ENCODE measurements at places on chromosomes 6 and 20.

DNA sequence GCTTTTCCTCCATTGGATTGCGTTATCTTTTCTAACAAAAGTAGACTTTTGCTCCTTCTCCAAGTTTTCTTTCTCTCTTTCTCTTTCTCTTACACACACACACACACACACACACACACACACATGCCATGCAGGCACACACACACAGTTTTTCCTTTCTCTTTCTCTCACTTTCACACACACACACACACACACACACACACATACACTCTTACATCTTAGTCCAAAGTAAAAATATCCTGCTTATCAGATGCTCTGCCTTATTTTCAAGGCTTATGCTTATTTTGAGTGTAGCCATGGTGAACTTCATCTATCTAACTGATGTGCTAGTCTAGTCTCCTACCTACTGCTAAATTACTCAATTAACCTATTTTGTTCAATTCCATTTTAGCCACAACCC, 34.4 kb upstream of the RAB23 start:
- no peak for DNase-seq

- peak; percentile 6 for DNase-seq
Measured at GRCh38 chr6:1436334-1437306, 47.2 kb downstream of the FOXF2 start.

GRCh38 chr20:36821964-36822437, 48.4 kb upstream of the DSN1 start:
- DNase-seq: no peak

DNA sequence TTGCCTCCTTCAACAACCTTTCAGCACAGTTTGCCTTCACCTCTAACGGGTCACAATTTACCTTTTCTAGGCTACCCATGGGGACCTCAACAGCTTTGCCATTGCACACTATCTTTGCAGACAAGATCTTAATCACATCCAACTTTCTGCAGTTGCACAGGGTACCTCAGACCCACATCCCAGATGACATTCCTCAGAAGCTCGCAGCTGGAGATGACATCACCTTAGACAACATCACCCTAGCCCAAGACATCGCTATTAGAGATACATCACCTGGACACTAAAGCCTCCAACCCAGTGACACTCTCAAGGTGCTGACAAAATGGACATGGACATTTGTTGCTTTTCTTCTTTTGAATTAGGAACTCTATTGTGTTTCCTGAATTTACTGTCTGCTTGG, 38.6 kb upstream of the RPP40 start:
- no peak for DNase-seq

- DNase-seq: no peak
Measured at GRCh38 chr20:21465799-21466198, 48.1 kb downstream of the NKX2-2 start.

- no peak for DNase-seq
Measured at GRCh38 chr6:47485491-47486135, 8.0 kb downstream of the CD2AP start.

DNA sequence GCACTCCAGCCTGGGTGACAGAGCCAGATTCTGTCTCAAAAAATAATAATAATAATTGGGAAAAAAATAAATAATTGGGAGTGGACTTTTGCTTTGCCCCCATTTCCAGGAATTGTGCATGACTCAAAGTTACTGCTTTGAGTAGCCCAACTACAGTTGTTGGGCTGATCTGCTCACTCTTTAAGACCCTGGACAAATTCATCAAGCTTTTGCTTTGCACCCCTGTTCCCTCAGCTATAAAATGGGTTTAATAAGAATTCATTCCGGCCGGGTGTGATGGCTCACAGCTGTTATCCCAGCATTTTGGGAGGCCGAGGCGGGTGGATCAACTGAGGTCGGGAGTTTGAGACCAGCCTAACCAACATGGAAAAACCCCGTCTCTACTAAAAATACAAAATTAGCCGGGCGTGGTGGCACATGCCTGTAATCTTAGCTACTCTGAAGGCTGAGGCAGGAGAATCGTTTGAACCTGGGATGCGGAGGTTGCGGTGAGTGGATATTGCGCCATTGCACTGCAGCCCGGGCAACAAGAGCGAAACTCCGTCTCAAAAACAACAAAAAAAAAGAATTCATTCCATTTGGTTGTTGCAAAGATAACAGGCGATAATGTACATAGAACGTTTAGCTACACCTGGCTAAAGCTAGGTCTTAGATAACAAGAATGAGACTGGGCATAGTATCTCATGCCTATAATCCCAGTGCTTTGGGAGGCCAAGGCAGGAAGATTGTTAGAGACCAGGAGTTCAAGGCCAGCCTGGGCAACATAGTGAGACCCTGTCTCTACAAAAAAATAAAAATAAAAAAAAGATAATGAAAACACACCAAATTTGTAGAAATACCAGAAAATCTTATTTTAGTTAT, 87.9 kb upstream of the ZNF217 start:
- DNase-seq: no peak

DNA sequence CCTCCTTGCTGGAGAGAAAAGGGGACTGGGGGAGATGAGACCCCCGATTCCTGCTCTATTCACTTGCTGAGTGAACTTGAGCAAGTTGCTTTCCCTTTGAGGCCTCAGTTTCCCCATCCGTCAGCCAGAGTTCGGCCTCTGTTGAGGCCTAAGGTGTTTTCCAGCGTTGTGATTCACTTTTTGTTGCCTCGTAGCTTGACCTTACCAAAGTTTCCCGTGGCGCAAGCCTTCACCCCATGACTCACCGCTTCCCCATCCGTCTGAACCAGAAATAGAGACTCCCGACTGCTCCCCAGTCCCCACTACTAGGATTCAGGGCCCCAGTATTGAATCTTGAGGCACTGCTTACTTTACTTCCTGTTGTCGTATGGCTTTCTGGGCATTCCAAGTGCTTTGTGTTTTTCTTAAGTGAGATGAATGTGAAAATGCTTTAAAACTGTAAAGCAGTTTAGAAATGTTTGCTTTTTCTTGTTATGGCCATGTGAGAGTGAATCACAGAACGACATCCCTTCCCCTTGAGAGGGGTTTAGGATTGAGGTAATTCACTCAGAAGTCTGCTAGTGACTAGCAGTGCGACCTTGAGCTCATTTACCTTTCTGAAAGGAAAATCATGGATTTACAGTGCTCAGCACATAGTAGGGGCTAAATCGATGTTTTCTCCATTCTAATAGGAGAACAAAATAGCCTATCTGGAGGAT, 1.2 kb downstream of the CHMP4B start:
- peak; percentile 44 for DNase-seq

DNA sequence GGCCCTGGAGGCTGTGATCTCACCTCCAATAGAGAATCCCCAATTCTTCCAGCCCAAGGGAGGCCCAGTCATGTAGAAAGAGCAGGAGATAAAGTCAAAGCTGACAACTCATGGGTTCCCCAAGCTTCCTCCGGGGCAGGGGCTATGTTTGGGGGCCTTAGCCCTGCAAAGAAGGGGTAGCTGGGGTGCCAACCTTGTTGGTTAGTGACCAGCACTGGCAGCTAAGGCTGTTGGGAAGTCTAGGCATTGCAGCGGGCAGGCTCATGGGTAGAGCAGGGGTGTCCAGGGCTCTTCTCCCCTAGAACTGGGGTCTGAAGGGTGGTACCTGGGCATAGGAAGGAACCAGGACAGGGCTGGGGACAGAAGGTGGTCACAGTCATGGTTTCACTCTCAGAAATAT, 36.4 kb downstream of the TGM2 start:
- no peak for DNase-seq

DNA sequence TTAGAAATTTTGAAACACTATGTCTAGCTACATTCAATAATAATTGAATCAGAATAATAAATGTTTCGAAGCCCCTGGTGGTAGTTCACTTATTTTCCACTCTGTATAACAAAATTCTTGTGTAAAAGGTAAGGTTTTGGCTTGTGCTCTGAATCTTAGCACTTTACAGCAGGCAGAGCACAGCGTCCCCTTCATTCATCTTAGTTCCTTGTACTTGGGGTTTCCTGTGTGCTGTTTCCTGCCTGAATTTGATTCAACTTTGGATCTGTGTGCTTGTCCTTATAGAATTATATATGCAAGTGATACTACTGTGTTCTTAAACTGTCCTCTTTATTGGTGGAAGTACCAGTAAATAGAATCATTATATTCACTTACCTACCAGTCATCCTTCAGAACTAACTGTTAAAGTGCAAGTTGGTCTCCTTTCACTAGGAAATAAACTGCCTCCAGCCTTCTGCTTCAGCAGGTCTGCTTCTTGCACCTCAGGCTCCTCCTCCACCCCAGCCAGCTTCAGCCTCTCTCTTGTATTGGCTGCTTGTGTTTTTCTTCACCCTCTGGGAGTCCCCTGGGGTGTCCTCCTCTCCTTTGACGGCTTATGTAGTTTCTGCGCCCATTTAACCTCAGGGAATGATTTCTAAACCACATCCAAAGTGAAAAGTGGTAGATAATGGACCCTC, 28.8 kb upstream of the TULP4 start:
- DNase-seq: no peak

Data from activated naive CD8-positive, alpha-beta T cell treated with anti-CD3 and anti-CD28 coated beads for 36 hours (primary cell).